ENCODE measurements at places on chromosomes 1 and 21. TPM values are rescaled to one million over a fixed set of nuclear protein-coding genes. Genes with fewer than 3 reads are reported as not detected.

TNNI3K gene
- total RNA-seq: 6.7 TPM

- H3K4me3 ChIP-seq: no peak overlapping the region
- H3K36me3 ChIP-seq: no peaks in the 10 kb centered on the region
- no peaks in the 10 kb centered on the region for H3K27me3 ChIP-seq
- peak overlapping the region; percentile 76 for H3K27ac ChIP-seq
Measured at GRCh38 chr1:201703621-201704438, 125.1 kb upstream of the IPO9 start.

CD244 gene
- 0.27 TPM for total RNA-seq

DNA sequence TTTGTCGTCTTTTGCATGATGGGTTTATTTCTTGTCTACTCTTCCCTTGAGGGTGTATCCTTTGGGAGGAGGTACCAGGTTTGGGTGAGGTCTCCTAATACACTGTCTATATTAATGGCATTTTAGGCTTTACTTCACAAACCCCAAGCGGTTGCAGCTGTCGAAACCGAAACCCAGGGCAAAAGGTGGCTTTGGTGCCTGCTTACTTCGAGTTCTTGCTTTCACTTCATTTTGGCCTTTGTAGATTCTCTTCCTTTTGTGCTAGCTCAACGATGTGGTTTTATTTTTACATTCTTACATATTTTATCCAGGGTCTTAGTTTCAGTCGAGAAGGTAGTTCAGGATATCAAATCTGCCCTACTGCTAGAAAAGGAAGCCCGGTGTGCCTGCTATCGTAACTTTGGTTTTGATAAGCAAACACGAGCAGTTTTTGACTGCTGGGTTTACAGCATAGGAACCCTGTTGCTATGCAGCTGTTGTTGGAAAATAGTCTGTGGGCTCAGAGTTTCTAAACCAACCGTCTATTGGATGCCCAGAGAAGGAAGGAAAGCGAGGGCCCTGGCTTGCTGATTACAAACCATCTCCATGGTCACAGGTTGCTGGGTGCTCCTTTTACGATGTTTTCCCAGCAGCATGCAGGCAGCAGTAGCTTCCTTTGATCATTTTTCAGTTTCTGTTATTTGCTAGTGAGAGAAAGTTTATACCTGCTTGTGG lies 9.8 kb upstream of the TSPAN2 start:
- peak; percentile 83 for DNase-seq
- peak overlapping the region; percentile 43 for H3K4me3 ChIP-seq
- H3K27ac ChIP-seq: peak overlapping the region; percentile 85
- no peaks in the 10 kb centered on the region for H3K36me3 ChIP-seq

DNA sequence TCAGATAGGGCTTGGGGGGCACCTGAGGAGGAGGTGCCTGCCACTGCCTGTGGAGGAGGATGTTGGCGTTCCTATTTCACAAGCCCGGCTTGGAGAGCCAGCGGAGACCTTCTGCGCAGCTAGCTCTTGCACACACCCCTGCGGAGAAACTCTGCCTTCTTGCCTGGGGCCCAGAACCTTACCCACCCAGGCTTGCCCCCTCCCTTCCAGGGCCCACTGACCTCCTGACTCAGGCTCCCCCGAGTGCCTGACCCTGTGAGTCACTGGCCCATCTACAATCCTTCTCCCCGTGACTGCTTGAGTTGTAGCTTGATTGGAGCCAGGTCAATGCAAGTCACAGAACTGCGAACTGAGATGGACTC lies 3.4 kb downstream of the HES2 start:
- no peaks in the 10 kb centered on the region for H3K36me3 ChIP-seq
- H3K27ac ChIP-seq: no peak overlapping the region
- no peak overlapping the region for H3K4me3 ChIP-seq

KRTAP13-2 gene
- not detected for total RNA-seq

DNA sequence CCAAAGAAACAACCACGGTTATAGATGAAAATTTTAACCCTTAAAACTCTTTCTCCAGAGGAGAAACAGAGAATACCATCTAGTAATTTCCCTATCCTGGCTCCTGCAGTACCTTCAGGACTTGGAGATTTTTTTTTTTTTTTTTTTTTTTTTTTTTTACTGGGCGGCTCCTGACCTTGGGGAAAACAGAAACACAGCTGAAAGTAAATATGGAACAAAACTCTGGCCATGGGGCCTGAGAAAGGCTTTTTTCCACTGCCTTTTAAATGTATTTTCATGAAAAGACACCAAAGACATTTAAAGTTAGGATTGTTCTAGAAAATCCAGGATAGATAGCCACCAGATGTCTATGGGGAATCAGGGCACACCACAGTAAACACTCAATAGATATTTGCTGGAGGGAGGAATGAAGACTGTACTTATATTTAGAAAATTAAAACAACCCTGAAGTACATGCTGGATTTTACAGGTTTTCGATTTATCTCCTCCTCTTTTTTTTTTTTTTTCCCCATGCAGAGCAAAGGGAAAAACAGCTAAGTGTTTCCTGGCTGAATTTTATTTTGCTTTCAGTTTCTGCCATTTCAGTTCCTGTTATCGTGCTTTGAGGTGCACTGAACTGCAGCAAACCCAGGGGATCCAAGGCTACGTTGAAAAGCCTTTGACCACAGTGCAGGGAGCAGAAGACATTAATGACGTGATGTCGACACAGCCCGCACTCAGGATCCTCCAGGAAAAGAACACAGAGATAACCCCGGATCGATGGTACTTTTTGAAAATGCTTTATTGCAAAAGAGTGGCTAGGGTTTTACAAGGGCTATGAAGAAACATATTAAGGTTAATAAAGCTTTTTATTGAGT lies 35.7 kb upstream of the CNN3 start:
- DNase-seq: no peak
- peak overlapping the region; percentile 40 for H3K4me3 ChIP-seq
- no peaks in the 10 kb centered on the region for H3K4me1 ChIP-seq
- no peaks in the 10 kb centered on the region for H3K36me3 ChIP-seq

DNA sequence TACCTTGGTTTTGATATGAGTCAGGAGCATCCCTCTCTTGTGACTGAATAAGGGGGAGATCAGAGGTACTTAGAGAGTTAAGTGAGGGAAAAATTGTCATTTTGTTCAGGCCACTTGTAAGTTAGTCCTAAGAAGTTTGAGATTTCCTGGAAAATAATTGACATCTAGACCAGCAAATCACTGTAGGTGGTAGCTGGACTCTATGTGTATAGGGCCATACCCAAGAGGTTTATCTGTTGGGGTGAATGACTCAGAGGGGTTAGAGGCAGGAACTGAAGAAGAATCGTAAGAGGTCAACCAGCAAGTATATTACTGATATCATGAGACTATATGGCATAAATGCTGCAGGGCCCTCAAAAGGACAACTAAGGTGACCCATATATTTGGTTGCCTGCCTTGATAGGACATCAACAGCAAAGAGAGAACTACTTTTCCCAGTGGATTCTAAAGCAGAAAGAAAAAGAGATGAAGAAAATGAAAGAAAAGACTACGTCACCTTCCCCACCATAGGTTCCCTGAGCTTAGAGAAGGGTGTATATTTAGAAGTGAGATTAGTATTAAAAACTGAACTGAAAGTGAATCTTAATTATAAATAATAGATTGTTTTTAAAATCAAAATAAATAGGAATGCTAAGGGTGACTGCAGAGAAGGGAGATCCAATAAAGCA lies 8.0 kb upstream of the RNPC3 start:
- no peak overlapping the region for H3K27ac ChIP-seq
- no peak for DNase-seq
- no peaks in the 10 kb centered on the region for H3K27me3 ChIP-seq
- no peaks in the 10 kb centered on the region for H3K36me3 ChIP-seq
- H3K4me1 ChIP-seq: no peaks in the 10 kb centered on the region

- H3K27ac ChIP-seq: no peak overlapping the region
- no peak for DNase-seq
Measured at GRCh38 chr1:152658649-152659048, 4.5 kb upstream of the LCE2D start.

GRCh38 chr1:69263921-69264391 lies 303.8 kb upstream of the LRRC7 start:
- no peaks in the 10 kb centered on the region for H3K36me3 ChIP-seq
- H3K4me1 ChIP-seq: peaks cover 21% of the 10 kb centered on the region
- no peak overlapping the region for H3K4me3 ChIP-seq
- no peak overlapping the region for H3K27ac ChIP-seq
- H3K27me3 ChIP-seq: no peaks in the 10 kb centered on the region

DNA sequence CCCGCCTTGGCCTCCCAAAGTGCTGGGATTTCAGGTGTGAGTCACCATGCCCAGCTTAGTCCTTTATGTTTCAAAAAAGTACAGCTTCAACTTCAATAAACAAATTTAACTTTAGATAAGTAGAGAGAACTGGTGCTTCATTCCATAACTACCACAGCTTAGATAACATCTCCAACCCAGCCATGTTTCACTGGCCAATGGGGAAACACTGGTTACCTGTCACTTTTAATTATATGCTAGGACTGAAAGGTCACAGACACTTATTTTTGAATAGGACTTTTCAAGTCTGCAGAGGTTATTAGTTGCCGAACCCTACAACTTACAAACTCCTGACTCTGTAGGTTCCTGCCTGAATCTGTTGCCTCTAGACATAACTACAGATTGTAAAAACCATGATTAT lies 56.5 kb upstream of the ST6GALNAC3 start:
- no peak for DNase-seq
- no peaks in the 10 kb centered on the region for H3K4me1 ChIP-seq
- H3K4me3 ChIP-seq: no peak overlapping the region
- H3K27ac ChIP-seq: no peak overlapping the region

GRCh38 chr21:26159869-26160268 lies 10.7 kb downstream of the APP start:
- no peaks in the 10 kb centered on the region for H3K36me3 ChIP-seq
- DNase-seq: no peak
- H3K4me1 ChIP-seq: peaks cover 25% of the 10 kb centered on the region
- no peak overlapping the region for H3K27ac ChIP-seq
- no peaks in the 10 kb centered on the region for H3K27me3 ChIP-seq

DNA sequence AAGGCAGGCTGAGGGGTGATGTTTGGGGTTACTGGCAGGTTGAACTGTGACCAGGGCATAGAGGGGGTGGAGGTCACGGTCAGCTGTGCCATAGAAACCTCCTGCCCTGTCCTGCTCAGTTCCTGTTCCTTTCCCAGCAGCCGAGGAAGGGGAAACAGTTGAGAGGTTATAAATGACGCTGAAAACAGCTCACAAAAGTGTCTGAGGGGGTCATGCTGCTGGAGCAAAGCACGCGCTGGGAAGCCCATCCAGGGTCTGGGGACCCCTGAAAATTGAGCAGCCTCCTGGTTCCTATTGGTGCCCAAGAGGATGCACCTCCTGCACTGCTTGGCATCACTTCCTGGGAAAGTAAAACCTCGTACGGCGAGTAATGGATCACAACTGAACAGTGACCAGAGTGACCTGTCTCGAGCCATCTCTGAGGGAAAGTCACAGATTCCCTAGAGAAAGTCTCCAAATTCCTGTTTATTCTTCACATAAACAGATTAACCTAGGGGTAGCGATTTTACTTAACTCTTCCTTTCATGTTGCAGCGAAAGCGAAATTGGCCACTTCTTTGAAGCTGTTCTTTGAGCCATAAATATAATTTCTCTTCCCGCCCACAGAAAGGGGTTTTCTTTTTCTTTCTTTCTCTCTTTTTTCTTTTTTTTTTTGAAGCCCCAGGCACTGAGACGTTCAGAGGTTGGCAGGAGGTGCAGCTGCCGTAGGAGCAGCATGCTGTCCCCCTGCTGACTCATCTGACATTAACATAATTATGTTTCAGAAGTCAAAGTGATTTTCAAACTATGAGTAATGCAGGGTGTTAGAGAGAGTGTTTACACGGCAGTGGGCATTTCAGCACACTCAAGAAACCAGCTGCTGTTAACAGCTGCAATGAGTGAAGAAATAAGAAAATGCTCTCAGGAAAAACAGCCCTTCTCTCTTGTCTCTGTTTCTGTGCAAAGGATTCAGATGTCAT lies 41.8 kb upstream of the ATF3 start:
- H3K4me3 ChIP-seq: peak overlapping the region; percentile 28
- H3K27ac ChIP-seq: peak overlapping the region; percentile 78
- H3K4me1 ChIP-seq: no peaks in the 10 kb centered on the region
- no peaks in the 10 kb centered on the region for H3K27me3 ChIP-seq
- H3K36me3 ChIP-seq: no peaks in the 10 kb centered on the region

DNA sequence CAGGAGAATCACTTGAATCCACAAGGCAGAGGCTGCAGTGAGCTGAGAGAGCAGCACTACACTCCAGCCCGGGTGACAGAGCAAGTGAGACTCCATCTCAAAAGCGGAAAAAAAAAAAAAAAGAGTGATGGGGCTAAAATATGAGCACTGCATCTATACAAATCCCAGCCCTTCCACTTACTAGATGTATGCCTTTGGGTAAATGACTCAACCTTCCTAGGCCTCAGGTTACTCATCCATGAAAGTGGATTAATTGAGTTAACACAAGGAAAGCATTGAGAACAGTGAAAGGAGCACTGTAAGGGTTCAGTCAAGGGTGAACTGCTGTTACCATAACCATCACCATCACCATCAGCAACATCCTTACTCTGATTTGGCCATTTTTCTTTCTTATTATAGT lies 226.4 kb upstream of the C8B start:
- no peak overlapping the region for H3K4me3 ChIP-seq
- DNase-seq: no peak
- no peak overlapping the region for H3K27ac ChIP-seq
- H3K4me1 ChIP-seq: no peaks in the 10 kb centered on the region

- no peaks in the 10 kb centered on the region for H3K36me3 ChIP-seq
- H3K4me3 ChIP-seq: no peak overlapping the region
- no peak overlapping the region for H3K27ac ChIP-seq
Measured at GRCh38 chr1:192160196-192160595, 1.9 kb downstream of the RGS18 start.

GRCh38 chr1:174160109-174160473 lies 771 bp downstream of the RABGAP1L start:
- peak overlapping the region; percentile 88 for H3K27ac ChIP-seq
- peak overlapping the region; percentile 87 for H3K4me3 ChIP-seq
- H3K36me3 ChIP-seq: no peaks in the 10 kb centered on the region
